ENCODE measurements at places on chromosomes 7 and 10. TPM values are rescaled to one million over a fixed set of nuclear protein-coding genes. Genes with fewer than 3 reads are reported as not detected.

Gene ARHGEF5
- total RNA-seq = 15.9 TPM

Gene LSM5
- 41.6 TPM for total RNA-seq

Gene FAM25G
- not detected for total RNA-seq

Gene C10orf67
- total RNA-seq = not detected

Gene TMEM60
- total RNA-seq = 32.3 TPM

Gene BMPER
- total RNA-seq = 2.4 TPM

Gene EPO
- total RNA-seq = 0.15 TPM
